CD4-positive, alpha-beta T cell treated with Interleukin-6 at 100 ng/mL for 8 hours (primary cell): ENCODE measurements at places on chromosomes 13 and 19.
A peak's percentile ranks its signal among the peaks of the same experiment; 100 is the strongest.

- no peak for DNase-seq
Observed at GRCh38 chr13:29539856-29540255, 55.6 kb downstream of the SLC7A1 start.

- no peak for DNase-seq
Observed at GRCh38 chr19:29964171-29964570, 22.1 kb downstream of the URI1 start.

DNA sequence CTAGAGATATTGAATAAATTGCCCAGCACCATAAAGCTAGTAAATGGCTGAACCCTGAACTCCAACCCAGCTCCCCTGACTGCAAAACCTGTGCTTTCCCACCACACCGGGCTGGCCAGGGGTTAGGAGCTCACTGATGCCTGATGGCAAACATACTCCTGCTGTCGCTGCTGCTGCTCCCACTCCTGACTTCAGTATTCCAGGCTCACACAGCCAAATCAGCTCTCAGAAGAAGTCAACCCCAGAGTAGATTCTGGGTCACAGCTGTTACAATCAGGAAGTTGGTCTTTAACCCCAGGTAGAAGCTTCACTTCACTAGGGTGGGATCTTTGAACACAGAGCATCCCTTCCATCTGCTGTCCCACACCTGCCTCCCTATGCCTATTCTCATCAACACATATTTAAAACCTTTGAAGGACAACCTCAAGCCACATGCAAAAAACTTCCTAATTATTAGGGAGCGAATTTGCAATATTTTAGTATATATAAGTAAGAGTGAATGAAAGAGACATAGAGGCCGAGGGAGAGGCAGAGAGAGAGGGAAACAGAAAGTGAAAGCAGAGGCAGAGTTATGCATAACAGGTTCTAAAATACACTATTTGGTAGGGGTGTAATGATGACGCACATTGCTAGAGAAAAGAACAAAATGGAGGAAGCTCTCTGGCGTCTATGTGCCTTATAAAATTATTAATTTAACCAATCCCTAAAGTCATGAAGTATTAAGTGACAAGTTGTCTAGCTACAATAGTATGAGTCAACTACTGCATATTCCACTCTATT is 99.4 kb upstream of the SERP2 start:
- peak; percentile 73 for DNase-seq

- no peak for DNase-seq
Observed at GRCh38 chr13:43797869-43798268, 11.1 kb upstream of the ENOX1 start.

- no peak for DNase-seq
Observed at GRCh38 chr13:19658831-19659230, 25.4 kb downstream of the MPHOSPH8 start.

DNA sequence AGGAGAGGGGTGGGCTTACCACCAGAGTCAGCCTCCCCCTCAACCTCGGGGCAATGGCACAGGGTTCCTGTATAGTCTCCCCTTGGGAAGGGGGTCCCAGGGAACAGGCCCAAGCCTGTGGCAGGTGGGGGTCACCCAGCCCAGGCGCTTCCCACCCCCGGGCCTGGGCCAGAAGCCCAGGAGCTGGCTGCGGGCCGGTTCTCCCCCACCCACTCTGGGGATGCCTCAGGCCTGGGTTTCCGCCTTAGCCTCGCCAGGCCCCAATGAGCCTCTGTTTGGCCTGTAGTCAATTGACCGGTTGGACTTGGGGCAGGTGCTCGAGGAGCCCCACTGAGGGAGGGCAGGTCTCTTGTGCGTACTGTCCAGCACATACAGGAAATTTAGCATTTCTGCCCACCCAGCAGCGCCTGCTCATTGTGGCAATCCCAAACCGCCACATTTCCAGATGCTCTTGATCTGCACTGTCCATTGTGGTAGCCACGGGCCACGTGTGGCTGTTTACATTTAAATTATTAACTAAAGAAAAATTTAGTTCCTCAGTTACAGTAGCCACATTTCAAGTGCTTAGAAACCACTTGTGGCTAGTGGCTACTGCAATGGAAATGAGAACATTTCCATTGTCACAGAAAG is 9.9 kb downstream of the LYL1 start:
- no peak for DNase-seq

- no peak for DNase-seq
Observed at GRCh38 chr13:40079721-40080120, 424.3 kb downstream of the COG6 start.

- no peak for DNase-seq
Observed at GRCh38 chr13:18965347-18965855, 216.2 kb downstream of the TUBA3C start.

DNA sequence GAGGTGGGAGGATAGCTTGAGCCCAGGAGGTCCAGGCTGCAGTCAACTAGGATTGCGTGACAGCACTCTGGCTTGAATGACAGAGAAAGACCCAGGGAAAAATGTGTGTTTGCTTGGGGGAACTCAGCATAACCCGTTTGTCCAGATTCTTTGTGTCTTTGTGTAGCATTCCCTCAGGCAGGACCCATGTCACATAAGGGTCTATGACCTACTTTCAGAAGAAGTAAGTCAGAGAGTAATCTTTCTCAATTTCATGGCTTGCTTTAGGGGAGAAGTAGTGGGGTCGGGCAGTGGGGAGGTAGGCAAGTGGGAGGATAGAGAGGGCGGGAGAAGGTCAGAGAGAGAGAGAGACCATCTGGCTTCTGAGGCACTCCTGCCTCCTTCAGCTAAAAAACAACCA is 11.9 kb upstream of the PSPC1 start:
- DNase-seq, result no peak

DNA sequence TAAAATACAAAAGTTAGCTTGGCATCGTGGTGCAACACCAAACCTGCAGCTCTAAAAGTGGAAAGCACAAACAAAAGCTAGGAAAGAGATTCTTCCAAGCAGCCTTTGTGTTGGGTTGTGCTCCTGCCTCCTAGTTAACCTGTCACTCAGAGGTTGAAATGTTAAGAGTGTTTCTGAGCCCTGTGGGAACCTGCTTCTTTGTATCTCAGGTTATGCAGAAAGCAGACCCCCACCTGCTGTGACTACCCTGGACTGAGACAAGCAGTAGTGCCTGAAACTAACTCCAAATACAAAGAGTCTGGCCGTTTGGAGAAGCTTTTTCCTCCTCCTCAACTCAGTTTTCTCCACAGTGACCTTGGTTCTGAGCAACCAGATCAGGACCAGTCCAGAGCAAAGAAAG is 158.4 kb upstream of the CSNK1A1L start:
- DNase-seq, result no peak

DNA sequence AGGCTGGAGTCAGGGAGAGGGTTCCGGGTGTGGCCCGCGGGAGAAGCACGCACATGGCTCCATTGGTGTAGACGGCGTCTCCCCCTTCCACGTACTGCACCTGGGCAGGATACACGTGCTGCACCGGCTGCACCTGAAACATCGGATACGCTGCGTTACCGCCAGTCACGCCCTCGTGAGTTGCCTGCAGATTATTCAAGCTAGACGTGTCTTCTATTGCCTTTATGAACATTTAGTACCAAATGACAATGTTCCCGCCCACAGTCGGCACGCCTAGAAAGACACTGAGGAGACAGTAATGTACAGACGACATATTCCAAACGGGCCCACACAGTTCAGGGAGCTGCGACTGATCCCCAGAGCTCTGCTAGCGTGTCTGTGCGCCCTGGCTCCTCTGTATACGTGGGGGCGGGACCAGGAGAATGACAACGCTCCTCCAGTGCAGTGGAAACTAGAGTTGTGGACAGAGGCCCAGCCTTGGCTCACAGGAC is 64.1 kb upstream of the RANBP3 start:
- DNase-seq, result no peak

DNA sequence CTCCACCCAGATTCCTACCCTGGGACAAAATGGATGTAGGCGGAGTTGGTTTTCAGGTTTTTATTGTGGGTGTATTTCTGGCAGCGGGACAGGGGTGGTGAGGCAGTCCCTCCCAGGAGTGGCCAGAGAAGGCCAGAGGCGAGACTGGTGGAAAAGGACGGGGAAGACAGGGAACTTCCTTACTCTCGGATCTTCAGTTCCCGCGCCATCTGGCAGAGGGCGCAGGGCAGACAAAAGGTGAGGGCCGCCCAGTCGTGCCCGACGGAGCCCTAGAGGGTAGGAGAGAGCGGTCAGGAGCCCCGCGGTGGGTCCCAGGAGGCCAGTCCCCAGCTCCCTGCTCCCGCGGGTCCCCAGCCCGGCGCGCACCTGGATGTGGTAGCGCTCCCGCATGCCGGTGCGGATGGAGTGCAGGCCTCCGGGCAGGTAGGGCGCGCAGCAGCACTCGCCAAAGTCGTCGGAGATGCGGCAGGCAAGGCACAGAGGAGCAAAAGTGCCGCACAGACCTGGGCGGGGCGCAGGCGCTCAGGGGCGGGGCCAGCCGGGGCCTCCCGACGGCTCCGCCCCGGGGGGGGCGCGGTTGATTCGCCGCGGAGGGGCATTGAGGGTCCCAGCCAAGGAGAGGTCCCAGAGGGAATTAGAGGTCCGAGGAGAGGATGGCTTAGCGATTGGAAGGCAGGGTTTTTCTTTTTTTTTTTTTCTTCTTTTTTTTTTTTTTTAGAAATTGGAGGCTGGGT is 3.0 kb downstream of the CNFN start:
- peak; percentile 51 for DNase-seq

GRCh38 chr19:17915940-17916593 is 16.7 kb upstream of the CCDC124 start:
- no peak for DNase-seq

- DNase-seq, result no peak
Observed at GRCh38 chr13:51553531-51553930, 30.7 kb upstream of the WDFY2 start.

DNA sequence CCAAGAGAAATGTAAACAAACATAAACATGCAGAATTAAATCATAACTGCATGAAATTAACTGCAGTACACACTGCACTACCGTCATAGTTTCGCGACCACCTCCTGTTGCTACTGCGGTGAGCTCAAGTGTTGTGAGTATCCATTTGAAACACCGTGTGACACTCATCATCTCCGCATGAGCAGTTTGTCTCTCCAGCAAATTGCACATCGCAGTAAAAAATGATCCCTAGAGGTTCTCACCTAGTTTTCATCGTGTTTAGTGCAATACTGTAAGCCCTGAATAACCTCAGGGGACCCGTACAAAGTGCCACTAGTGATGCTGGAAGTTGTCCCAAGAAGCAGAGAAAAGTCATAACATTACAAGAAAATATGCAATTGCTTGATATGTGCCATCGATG is 147.7 kb downstream of the DPF1 start:
- DNase-seq, result no peak

- DNase-seq, result no peak
Observed at GRCh38 chr13:33639626-33640080, 178.3 kb upstream of the RFC3 start.
